ENCODE measurements at places on chromosomes 7 and 10.

DNA sequence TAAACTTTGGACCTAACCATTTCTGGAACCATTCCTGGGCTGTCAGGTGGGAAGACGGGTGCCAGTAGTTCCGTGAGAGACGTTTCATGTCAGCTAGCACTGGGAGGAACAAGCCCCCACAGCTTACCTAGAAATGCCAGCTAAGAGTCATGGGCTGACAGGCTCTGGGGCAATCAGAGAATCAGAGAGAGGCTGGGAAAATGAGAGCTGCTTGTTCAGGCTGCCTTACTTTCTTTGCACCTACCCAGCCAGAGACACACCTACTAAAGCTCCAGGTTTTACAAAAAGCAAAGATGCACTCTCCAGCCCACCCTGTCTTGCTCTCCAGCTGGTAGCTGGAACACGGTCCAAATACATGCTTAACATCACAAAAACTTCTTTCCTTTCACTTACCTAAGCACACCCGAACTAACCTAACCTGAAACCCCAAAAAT, 688 bp downstream of the PTN start:
- DNase-seq, result peak; percentile 21

DNA sequence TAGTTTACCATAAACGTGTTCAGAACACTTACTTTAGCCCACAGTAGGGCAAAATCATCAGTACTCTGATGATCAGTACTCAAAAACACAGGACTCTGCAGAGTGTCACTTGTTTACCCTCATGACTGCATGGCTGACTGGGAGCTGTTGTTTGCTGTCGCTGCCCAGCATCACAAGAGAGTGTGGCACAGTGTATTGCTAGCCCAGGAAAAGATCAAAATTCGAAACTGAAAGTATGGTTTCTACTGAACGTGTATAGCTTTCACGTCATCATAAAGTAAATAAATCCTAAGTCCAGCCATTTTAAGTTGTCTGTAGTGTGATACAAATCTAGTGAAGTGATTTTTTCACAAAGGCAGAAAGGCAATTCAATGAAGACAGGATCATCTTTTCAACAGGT, 184.6 kb downstream of the RAMP3 start:
- no peak for DNase-seq

GRCh38 chr7:46478046-46478445, 557.0 kb upstream of the IGFBP3 start:
- no peak for DNase-seq

DNA sequence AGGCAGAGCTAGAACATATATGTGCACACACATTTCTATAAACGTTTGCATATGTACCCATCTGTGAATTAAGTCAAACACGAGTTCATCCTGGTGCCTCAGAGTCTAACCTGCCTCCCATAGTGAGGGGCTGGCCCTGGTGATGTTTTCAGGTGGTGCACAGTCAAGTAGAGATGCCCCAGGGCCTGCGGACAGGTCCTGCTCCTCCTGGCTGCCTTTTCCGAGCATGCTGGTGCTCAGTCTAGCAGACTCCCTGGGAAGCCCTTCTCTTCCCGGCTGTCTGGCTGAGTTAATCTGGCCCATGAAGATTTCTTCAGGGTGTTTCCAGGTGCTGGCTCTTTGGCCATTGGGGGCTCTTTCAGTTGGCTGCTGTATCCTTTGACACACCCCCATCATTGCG, 14.3 kb downstream of the ADCY1 start:
- no peak for DNase-seq

DNA sequence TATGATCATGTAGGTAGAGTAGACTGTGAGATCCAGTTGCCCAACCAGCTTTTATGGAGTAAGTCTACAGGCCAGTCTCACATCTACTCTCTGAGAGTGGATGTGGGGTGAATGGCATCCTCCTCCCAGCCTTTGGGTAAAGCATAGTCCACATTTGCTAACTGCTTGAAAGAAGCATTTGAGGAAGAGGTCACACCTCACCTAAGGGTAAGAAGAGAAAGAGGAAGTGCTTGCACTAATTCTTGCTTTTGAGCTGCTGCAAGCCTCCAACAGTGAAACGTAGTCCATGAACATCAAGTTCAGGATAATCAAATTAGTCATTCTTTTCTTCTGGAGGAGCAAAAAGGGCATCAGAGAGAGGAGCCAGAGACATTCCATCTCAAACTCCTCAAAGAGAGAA, 93.9 kb upstream of the AGR3 start:
- no peak for DNase-seq

DNA sequence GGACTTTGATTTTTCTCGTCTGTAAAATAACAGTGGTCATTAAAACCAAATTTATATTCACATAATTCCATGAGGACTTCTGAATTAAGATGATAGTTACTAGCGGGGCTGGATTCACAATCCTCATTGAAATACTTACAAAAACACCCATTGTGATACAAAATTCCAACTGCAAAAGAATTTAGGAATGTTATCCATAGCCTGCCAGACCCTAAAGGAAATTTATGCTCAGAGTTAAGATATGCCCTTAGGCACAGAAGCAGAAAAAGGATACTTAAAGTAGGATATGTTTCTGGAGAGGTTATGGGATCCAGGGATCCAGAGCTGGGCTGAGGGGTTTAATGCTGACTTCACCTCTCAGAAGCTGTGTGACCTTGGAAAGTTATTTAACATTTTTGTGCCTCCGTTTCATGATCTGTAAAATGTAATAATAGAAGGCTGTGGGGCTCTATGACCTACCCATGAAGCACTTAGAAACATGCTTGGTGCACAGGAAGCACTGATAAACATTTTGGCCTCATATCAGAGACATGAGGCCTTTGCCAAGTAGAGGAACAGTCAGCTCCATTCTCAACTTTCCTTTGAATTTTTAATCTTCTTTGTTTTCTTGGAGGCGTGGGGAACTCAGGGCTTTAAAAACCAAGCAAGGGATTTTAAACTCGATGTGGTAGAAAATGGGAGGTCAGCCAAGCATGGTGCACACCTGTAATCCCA, 744.7 kb downstream of the KCNMA1 start:
- DNase-seq, result peak; percentile 22

DNA sequence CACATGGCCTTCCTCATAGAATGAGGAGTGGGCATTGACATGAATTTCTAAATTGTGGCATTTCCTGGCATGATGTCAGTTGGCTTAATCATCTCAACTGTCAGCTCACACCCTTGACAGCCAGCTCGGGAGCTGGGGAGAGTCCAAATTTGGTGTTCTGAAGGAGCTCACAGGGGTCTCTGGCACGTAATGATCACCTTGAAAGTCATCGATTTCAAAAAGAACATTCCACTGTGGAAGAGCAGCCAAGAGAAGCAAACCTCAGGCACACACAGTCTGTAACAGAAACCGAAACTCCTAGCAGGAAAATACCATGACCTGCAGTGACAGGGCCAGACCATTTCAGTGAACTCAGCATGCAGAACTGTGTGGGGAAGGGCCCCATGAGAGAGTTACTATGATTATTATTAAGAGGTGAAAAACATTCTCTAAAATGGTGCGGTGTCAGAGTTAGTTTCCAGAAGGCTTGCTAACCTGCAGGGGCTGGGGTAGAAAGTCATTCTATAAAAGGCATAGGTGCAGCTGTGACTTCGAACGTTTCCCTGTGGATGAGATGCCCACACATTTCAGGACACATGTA, 26.4 kb upstream of the KLF6 start:
- no peak for DNase-seq

DNA sequence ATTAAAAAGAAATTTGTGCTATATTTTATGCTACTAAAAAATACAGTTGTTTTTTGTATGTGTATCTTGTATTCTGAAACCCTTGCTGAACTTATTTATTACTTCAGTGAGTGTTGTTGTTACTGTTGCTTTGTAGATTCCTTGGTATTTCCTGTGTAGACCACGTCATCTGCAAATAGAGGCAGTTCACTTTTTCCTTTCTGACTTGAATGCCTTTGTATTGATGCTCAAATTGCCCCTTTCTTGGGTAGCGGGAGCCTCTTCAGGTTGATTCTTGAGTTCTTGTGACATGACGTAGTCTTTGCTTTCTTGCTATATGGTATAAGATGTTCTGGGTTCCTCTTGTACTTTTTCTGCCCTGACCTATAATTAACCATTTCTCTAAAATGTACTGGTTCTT, 504.1 kb downstream of the SDK1 start:
- peak; percentile 19 for DNase-seq

- no peak for DNase-seq
Observed at GRCh38 chr10:91616137-91616536, 16.7 kb downstream of the PPP1R3C start.

GRCh38 chr10:35640951-35641675, 983 bp downstream of the FZD8 start:
- peak; percentile 93 for DNase-seq

GRCh38 chr10:6211671-6212635, 9.2 kb downstream of the PFKFB3 start:
- DNase-seq, result peak; percentile 44

Measured in mesendoderm (in vitro differentiated cells).